Mesenchymal stem cell (in vitro differentiated cells and primary cell): ENCODE measurements at places on chromosomes 11 and 22.

DNA sequence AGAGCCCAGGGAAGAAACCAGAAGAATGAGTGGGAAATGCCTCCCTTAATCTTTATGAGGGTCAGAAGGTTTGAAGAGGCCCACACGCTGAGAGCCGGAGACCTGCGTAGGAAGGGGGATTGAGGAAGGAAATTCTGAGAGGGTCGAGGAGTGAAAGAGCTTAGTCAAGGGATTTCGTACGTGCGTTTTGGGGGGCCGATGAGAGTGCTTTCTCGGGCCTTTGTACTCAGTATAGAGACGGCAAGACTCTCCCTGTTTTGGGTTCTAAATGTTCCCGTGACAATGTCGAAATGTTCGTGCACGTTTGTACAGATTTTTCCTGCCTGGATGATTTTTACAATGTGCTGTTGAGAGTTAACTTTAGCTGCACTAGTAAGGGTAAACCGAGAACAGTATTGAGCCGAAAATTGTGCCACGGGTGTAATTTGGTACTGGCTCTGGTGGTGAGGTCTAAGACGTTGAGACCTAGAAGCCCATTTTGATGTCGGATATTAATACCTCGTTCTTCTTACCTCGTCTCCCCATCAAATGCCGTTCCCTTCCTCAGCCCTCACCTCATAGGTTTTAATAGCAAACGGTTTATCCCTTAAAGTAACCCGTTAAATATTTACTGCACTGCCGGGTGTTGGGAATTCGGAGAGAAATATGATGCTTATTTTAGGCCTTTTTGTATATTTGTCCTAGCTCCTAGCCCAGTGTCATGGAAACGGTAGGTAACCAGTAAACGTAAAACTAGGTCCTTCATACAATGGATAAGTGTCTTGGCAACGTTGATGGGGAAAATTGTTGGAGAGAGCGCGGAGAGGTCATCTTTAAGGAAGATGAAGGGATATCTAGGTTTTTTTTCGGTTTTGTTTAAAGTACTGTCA lies 734 bp downstream of the C11orf58 start:
- peak overlapping the region; percentile 74 for H3K4me3 ChIP-seq
- peaks cover 14% of the 10 kb centered on the region for H3K36me3 ChIP-seq
- peak overlapping the region; percentile 73 for H3K27ac ChIP-seq
- no peaks in the 10 kb centered on the region for H3K27me3 ChIP-seq

DNA sequence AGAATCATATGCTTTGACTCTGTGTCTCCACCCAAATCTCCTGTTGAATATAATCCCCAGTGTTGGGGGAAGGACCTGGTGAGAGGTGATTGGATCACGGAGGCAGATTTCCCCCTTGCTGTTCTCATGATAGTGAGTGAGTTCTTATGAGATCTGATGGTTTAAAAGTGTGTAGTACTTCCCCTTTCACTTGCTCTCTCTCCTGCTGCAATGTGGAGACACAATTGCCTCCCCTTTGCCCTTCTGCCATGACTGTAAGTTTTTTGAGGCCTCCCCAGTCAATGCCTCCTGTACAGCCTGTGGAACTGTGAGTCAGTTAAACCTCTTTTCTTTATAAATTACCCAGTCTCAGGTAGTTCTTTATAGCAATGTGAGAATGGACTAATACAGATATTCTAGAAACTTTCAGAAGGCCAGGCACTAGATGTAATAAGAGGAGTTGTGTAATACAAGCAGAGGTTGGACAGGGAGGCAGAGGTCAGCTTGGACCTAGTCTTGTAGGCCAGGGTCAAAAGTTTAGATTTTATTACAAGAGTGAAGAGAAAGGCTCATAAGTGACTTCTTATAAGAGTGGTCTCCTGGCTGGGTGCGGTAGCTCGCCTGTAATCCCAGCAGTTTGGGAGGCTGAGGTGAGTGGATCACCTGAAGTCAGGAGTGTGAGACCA lies 9.3 kb upstream of the SERPING1 start:
- no peak for DNase-seq
- H3K27ac ChIP-seq = no peak overlapping the region
- peaks cover 16% of the 10 kb centered on the region for H3K27me3 ChIP-seq
- no peak overlapping the region for H3K4me3 ChIP-seq
- no peaks in the 10 kb centered on the region for H3K4me1 ChIP-seq

DNA sequence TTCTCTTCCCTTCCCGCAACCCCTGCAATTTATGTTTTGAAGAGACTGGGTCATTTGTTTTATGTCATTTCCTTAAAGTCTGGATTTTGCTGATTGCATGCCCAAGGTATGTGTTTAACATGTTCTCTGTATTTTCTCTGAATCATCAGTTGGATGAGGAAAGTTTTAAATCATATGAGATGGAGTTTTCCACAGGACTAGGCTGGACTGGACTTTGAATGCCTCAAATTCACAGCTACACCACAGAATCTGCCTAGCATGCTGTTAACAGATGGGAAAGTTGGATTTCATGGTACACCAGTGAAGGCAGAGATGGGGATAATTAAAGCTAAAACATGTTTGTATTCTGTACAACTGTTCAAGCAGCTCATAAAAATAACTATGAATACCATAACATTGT lies 62.6 kb downstream of the CWC15 start:
- H3K27me3 ChIP-seq = no peaks in the 10 kb centered on the region
- peak; percentile 88 for DNase-seq
- no peak overlapping the region for H3K27ac ChIP-seq
- H3K4me1 ChIP-seq = peaks cover 5% of the 10 kb centered on the region

DNA sequence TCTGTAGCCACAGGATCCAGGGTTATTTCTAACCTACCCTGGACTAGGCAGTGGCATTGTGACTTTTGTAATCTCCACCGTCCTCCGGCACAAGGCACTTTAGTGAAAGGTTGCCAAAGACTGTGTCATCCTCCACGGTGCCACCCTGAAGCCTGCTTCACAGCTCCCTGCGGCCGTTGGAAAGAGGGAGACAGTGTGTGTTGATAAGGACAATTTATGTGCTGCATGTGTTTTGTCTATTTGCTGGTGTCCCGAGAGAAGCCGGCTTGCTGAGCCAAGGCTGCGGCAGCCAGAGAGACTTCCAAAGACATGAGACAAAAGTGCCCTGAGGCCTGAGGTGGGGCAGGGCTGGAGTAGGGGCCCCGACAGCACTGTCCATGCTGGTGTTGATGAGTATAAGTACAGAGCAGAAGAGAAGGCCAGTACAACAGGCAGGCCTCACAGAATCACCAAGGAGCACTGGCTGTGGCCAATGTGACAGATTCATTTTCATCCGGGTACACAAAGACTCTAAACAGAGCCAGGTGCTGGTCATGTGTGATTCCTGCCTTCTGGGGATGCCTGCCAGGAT lies 40.9 kb downstream of the GALNT18 start:
- H3K36me3 ChIP-seq = no peaks in the 10 kb centered on the region
- peaks cover 50% of the 10 kb centered on the region for H3K27me3 ChIP-seq
- no peak overlapping the region for H3K4me3 ChIP-seq
- H3K4me1 ChIP-seq = no peaks in the 10 kb centered on the region
- DNase-seq = peak; percentile 10
- no peak overlapping the region for H3K27ac ChIP-seq

DNA sequence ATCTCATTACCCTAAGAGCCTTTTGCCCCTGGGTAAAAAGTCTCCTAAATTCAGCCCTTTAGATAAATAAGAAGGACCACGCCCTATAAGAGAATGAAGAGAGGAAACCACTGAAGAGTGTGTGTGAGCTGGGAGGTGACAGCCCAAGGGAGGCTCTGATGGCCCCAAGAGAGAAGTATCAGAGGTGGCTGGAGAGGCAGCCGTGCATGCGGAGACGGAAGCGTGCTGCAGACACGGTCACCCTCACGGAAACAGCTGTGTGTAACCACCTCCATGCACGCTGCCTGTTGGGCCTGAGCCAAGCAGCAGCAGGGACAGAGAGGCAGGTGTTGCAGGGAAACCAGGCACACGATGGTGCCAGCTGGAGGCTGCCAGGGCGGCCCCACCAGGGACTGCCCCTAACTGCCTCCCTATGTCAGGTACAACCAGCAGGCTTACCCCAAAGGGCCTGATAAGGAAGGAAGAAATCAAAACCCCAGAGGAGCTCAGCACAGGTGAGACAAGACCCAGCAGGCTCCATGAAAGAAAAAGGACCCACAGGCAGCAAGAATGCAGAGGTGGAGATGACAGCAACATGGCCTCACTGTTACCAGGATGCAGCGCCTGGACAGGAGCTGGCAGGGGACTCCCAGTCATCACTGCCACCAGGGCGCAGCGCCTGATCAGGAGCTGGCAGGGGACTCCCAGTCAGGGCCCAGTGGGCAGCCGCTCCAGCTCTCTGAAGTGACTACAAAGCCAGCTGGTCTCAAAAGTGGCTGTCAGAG lies 7.8 kb downstream of the LARGE2 start:
- H3K27ac ChIP-seq = no peak overlapping the region
- DNase-seq = no peak
- peaks cover 4% of the 10 kb centered on the region for H3K4me1 ChIP-seq
- no peak overlapping the region for H3K4me3 ChIP-seq

- H3K36me3 ChIP-seq = no peaks in the 10 kb centered on the region
- DNase-seq = no peak
Measured at GRCh38 chr11:108797578-108798100, 132.8 kb downstream of the DDX10 start.

DNA sequence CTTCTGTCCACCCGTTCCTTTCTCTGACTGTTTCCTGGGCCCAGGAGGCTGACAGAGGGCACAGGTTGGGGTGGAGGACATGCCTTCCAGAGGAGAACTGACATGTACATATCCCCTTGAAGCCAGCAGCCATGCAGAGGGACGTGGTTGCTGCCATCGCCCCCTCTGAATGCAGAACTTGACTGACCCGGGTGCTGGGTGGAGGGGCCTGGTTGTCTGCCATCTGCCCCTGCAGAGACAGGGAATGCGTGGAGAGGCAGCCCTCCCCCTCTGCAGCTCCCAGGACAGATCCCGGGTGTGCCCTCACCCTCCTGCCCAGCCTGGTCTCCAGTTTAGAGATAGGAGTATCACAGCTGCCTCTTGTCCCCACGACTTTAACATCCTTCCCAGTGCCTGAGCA lies 383.0 kb upstream of the B3GAT1 start:
- H3K4me3 ChIP-seq = no peak overlapping the region
- H3K36me3 ChIP-seq = no peaks in the 10 kb centered on the region
- H3K27ac ChIP-seq = no peak overlapping the region

DNA sequence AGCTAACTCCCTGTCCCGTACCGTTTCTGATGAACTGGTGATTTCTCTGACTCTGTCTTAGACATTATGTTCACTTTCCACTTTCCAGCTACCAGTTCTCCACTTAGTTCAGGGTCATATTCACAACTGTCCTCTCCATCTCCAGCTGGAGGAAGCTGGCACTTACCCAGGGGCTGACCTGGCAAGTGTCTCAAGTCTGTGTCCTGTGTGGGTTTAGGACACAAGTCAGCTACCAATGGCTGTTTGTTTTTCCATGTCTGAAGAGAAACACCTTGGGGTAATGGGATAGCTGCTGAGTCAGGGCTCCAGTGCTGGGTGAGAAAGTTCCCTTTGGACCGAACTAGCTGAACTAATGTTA lies 134.4 kb downstream of the CSNK2A3 start:
- H3K27me3 ChIP-seq = peaks cover 38% of the 10 kb centered on the region
- no peak overlapping the region for H3K4me3 ChIP-seq
- DNase-seq = no peak
- no peaks in the 10 kb centered on the region for H3K36me3 ChIP-seq
- H3K4me1 ChIP-seq = peaks cover 2% of the 10 kb centered on the region

- no peaks in the 10 kb centered on the region for H3K27me3 ChIP-seq
- peak; percentile 54 for DNase-seq
- no peak overlapping the region for H3K27ac ChIP-seq
- no peaks in the 10 kb centered on the region for H3K36me3 ChIP-seq
- peaks cover 5% of the 10 kb centered on the region for H3K4me1 ChIP-seq
Measured at GRCh38 chr11:36023922-36024321, 80.1 kb downstream of the LDLRAD3 start.
